Naive thymus-derived CD4-positive, alpha-beta T cell (primary cell): ENCODE measurements at places on chromosomes 2 and 18. TPM values are rescaled to one million over a fixed set of nuclear protein-coding genes. Genes with fewer than 3 reads are reported as not detected.

GRCh38 chr2:88211003-88211808 lies 41.1 kb downstream of the THNSL2 start:
- no peak for DNase-seq

DNA sequence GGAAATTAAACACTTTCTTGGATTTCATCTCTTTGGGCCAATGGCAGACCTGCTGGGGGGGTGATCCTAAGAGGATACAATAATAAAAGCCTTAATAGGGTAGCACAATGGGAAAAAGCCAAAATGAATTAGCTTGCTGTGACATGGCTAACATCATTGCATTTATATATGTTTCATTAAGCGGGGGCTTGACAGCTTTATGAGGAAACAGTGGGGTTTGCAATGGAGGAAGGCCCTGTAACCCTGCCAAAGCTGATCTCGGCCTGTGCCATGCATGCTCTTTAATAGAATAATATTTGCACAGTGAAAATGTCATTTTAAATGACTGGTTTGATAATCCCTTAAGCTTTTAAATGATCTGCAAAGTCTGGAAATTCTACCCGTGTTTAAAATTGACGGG lies 291.5 kb downstream of the SLC4A3 start:
- no peak for DNase-seq

DNA sequence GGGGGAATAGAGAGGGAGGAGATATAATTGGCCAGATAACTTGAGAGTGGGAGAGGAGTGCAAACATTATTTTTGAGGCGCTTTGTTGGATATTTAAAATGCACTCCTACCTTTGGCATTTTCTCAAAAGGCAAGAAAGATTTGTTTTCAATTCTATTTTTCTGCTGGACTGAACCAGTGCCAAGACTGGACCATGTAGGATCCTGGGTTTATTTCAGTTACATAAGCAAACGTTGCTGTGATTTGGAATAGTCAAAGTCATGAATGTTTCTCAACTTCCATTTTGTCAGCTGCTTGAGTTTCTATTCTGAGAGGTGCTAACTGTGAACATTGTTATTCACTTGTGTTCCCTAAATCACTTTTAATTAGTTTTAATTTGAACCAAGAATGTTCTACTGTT lies 8.9 kb upstream of the CHRNA1 start:
- DNase-seq: no peak

DNA sequence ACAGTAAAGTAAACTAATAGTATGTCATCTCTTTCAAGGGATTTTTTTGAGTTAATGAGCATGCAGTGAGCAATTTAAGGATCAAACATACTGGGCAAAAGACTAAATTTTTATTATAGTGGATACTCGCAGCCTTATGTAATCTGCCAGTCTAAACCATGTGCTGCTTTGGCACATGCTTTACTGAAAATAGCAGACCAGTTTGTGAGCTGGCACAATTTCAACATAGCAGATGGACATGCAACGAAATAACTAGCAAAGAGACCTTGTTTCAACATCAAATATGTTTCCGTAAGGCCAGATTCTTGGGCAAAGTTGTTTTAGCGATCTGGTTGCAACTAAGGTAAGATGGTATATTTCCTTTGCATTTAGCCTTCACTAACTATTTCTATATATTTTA lies 807.3 kb downstream of the NR4A2 start:
- DNase-seq: no peak

- no peak for DNase-seq
These were observed 20.0 kb downstream of the ACVR1 start for GRCh38 chr2:157856187-157856515.

DNA sequence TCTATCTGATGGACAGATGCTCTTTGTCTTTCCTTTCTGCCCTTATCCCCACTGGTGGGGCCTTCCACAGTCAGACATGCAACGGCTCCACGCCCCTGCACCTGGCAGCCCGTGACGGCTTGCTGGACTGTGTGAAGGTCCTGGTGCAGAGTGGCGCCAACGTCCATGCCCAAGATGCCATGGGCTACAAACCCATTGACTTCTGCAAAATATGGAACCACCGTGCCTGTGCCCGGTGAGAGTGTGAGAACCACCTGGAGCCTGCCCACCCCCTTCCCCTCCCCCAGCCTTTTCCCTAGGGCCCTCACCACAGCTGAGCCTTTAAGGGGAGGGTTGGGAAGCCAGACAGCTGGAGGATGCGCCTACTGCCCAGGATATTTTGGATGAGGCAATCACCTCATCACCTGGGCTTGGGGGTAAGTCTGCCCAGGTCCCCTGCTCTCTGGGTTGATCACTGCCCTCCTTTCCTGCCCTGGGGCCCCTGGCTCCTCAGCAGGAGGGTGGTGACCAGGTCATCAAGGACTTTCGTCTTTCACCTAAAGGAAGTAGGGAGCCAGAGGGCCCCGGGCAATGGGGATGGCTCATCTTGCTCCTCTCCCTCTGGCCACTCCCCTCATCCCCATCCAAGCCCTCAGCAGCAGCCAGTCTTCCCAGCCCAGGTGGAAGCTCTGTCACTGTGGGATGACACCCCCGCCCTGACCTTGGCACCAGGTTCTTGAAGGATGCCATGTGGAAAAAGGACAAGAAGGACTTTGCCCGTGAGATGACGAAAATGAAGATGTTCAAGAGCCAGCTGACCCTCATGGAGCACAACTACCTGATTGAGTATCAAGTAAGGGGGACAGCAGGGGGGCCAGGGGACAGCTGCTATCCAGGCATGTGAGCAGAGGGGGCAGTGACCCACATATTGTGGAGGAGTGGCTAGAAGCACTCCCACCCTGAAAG lies 3.7 kb downstream of the ANKRD53 start:
- DNase-seq: peak; percentile 18

DNA sequence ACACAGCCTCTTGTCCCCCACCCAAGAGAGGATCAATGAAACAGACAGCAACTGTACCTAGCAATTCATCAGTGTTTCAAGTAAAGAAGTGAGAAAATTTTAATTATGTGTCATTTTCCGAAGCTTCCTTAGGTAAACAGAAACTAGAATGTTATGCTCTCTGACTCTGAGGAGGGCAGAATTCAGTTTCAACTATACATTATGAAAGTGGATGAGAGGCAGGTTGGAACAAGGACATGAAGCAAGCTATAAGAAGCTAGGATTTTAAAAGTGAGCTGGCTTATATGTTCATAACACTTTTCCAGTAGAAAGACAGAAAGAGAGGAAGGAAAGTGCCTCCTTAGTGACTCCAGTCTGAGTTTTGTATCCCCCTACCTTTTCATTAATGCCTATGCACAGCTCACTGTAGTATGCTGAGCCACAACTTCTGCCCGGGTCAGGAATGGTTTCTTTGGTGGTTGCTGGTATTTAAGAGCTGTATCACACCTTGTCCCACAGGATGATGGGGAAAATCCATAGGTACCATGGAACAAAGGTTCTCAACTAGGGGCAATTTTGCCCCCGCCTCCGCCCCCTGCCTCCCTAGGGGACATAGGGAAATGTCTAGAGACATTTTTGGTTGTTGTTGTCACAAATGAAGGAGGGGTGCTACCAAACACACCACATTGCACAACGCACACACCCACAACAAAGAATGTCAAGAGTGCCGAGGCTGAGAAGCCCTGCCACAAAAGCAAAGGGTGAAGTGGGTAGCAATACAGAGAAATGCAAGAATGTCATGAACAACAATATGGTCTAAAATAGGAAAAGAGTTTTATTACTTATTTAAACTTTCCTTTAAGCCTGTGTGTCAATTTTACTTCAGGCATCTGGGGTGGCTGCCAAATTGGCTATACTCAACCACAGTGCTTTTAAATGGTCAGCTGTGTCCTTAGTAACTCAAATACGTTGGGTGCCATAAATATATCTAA lies 161.0 kb upstream of the ZFP36L2 start:
- no peak for DNase-seq

DNA sequence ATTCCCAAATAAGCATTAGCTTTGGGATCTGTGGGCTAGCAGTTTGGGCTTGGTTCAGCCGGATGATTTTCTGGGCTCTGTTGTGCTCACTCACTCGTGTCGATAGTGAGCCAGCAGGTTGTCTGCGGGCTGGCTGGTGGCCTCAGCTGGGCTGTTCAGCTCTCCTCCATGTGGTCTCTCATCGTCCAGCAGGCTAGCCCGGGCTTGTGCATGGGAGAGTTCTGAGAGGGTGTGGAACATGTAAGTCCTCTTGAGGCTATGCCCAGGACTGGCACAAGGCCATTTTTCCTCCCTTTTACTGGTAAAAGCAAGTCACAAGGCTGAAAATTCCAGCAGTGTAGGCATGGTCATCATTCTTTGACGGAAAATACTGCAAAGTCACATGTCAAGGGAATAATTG lies 38.5 kb downstream of the NTSR2 start:
- DNase-seq: no peak

DNA sequence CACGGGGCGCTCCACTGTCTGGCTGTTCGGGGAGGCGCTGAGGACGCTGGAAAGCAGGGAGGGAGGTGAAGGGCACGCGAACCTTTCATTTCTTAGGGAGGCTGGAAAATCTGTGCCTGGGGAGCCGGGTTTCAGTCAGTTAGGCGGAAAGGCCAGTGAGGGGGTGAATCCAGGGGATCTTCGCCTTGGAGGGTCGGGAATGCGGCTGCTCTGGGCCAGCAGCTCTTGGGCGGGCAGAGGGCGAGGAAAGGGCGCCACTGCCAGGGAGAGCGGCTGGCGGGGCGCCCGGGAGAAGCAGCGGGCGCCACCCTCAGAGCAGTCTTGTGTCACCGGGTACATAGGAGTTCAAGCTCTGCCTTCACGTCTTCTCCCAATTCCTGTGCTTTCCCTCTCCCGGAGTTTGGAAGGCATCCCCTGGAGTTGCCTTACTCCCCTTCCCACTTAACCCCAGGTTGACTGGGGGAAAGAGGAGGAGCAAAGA lies 1.4 kb downstream of the CCDC85A start:
- no peak for DNase-seq

DNA sequence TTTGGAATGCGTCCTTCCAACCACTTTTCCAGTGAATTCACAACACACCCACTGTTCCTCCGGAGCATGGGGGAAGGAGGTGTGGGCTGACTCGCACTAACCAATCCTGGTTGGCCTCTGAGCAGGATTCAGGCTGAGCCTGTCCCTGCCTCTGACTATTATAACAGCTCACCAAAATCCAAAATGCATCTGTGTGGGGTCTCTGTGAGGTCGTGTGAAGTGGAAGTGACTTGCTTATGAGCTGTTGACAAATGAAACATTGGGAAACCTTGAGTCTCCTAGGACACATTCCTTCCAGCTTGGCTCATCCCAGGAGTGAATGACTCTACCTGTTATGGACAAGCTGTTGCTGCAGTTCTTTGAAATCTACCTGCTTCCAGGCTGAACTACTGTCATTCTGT lies 1.5 kb downstream of the CIDEA start:
- no peak for DNase-seq

DNA sequence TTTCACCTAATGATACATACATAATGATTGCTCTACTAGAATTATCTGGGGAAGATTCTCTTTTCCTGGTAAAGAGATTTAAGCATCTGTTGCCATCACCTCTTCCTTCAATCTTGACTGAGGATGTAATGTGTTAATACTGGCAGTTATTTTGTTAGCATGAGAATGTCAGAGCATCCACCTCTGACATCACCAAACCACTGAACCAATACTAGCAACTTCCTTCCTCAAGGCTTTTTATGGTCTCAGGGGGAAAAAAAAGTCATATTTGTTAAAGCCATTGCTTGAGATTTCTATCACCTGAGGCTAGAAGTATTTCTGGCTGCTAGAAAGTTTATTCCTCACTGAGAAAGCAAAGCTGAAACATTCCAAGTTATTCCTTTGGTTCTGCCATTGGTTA lies 48.5 kb downstream of the DSEL start:
- DNase-seq: no peak

- no peak for DNase-seq
These were observed 10.2 kb downstream of the ANO7 start for GRCh38 chr2:241198381-241199279.

- DNase-seq: no peak
These were observed 169.9 kb downstream of the FAM210A start for GRCh38 chr18:13556502-13556901.

DNA sequence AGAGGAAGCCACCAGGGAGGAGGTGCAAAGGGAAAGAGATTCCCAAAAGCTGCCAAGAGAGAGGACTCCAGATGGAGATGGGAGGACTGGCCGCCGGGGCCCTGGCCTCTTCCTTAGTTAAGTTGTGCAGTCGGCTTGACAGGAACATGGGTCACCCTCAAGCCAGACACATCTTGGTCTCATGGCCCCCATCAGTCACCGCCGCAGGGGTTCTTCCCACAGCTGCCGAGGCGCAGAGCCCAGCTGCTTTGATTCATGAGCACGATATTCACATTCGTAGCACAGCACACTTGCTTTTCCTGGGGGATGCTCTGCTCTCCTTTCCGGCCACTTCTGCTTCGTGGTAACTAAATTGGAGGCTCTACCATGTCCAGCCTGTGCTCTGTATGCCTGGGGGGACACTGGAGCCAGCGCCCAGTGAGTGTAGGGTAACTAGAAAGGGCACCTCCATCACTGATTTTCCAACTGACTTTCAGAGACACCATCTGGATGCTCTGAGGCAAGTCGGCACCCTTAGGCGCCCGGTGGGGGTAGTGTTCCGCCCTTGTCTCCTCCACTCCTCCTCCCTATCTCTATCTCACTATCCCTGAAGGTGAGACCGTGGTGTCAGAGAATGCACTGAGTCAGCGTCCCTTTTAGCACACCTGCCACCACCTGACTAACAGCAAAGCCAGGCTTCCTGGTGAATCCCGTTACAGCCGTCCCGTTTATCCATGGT lies 13.3 kb downstream of the TWIST2 start:
- DNase-seq: no peak

DNA sequence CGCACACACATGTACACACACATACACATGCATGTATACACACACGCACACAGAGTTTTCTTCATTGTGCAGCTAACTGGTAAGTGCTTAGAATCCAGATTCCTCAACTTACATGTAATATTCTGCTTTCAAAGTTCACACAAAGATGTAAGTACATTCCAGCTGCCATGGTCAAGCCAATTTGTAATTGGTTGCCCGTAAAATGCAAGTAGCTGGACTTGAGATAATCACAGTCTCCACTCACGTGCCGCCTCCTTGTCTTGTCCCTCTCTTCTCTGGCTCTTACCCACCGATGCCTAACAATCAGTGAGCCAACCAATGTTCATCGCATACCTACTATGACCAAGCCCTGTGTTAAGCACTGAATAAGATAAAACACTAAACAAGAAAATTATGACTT lies 77.8 kb downstream of the SOCS6 start:
- no peak for DNase-seq

- DNase-seq: no peak
These were observed 56.6 kb upstream of the CYP26B1 start for GRCh38 chr2:72204156-72204785.

DNA sequence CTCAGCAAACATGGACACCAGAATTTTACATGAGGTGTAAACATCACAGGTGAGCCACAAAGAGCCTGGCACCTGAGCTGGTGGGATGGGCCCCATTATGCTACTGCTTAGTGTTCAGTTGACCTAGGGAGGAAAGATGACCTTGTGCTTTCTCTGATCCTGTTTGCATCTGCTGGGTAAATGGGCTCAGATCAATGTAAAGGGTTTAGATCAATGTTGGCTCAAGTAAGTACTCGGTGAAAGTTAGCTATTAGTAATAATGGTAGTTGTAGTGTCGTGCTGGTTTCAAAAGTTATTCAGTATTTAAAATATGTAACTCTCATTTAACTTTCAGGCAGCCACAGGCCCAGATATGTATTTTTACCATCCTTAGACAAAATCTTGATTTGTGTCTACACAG lies 19.8 kb downstream of the ABHD3 start:
- DNase-seq: no peak

NCKAP5 gene
- total RNA-seq: 0.12 TPM

CREB1 gene
- total RNA-seq: 113 and 115 TPM in 2 replicates

FTCDNL1 gene
- 2.6 TPM for total RNA-seq

KLF7 gene
- 24.4 and 25.4 TPM in 2 replicates for total RNA-seq

TMEM37 gene
- 0.38 TPM for total RNA-seq

DOK6 gene
- total RNA-seq: not detected in 2 replicates

STRN gene
- total RNA-seq: 33.2 TPM

LONRF2 gene
- total RNA-seq: 0.05 TPM

GKN1 gene
- total RNA-seq: not detected

EMX1 gene
- not detected for total RNA-seq
